Activated naive CD8-positive, alpha-beta T cell treated with anti-CD3 and anti-CD28 coated beads, Interleukin-2, amount 50 U/mL, for 16 hours (primary cell): ENCODE measurements at places on chromosomes 6 and 20.

GRCh38 chr6:142675517-142675916 is 269.5 kb downstream of the HIVEP2 start:
- no peak for DNase-seq

DNA sequence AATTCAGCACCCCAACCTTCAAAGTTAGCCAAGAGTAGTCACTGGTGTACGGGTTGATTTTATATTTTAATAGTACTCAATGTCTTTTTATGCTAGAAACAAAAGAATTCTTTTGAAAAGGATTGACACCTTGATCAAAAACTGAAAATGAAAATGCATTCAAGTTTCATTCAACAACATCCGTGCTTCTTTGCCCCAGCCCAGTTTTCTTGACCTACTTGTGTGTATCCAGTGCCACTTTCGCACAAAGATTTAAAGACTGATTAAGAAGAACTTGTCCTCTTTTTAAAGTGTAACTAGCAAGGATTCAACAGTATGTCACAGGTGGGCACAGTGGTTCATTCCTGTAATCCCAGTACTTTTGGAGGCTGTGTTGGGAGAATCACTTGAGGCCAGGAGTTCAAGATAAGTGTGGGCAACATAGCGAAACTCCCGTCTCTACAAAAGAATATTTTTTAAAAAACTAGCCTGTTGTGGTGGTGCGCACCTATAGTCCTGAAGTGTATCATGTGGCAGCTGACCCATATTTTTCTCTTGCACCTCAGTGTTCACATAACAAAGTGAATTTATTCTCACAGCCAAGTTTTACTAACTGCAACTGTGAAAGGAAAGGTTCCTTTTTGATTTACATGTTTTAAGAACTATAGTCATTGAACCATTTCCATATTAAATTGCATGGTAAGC is 22.7 kb upstream of the CD2AP start:
- no peak for DNase-seq

- DNase-seq, result no peak
Measured at GRCh38 chr20:62496568-62497218, 20.9 kb upstream of the GATA5 start.

- DNase-seq, result no peak
Measured at GRCh38 chr6:43671801-43672690, 15.5 kb downstream of the MRPS18A start.

DNA sequence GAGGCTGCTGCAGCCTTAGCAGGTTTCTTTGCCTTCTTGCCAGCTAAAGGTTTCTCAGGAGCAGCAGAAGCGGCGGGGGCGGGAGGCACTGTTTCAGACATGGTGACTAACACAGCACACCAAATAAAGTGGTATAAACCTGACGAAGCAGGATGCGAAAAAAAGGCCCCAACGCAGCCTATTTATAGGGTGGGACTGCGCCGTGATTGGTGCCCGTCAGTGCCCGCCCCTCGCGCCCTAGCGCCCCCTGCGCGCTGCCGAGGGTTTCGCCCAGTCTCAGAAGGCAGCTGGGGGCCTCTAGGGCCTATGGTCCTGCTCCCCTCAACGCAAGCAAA is 55.0 kb downstream of the TRIM38 start:
- DNase-seq, result peak; percentile 62

DNA sequence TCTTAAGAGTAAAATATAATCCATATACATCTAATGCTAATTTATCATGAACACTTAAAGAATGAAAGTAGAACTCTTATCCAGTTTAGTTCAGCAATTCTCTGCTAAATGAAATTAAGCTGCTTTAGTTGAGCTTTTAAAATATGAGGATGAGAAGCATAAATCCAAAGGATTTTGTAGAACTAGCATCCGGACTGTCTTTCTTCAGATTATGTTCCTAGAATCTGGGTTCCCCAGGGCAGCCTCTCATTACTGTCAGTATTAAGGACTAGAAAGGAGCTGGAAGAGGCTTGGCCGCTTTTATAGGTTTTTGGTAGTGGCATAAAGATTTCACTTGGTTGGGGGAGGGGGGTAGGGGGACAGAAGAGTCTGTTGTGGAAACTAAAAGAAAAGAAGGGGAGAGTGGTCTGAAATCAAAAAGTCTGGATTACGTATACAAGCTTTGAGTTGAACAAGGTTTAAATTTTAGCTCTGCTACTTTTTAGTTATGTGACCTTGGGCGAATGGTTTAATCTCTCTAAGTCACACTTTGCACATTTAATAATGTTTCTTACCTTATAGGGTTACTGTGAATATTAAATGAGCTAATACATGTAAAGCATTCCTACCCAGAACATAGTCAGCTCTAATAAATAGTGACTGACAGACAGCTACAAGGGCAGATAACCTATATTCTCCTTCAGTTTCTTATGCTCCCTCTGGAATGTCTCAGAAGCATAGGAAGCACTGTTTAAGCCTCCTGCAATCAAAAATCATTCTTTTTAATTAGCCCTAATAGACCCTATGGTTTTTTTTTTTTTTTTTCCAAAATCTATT is 3.7 kb downstream of the SGK1 start:
- DNase-seq, result no peak

- DNase-seq, result no peak
Measured at GRCh38 chr6:163446549-163446948, 32.0 kb downstream of the QKI start.

- no peak for DNase-seq
Measured at GRCh38 chr20:8150591-8150990, 18.5 kb downstream of the PLCB1 start.

DNA sequence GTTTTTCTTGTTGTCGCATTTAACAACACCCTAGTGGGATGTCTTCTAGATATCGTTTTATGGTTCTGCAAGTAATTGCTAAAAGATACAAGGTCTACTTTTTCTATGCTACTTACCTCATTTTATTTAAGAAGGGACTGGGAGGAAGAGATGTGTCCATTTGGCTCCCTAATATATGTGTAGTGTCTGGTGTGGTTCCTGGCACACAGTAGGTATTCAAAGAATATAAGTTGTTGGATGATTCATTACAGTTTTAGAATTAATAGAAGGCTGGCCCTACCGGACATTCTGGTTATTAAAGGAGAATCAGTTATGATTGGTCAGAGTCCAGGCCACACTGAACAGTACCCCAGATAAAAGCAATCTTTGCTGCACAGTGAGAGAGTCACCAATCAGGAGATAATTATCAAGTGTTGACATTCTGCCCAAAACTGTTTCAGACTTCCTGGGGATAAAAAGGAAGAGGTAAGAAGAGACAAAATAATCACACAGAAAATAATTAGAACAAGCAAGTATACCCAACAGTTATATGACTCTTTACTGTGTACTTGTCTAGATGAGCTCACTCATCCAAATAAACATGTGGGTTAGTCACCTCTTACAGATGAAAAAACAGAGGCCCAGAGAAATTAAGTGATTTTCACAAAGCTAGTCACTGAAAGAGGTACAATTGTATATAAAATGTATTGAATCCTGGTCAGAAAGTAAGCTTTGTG is 7.0 kb downstream of the TMEM244 start:
- no peak for DNase-seq

DNA sequence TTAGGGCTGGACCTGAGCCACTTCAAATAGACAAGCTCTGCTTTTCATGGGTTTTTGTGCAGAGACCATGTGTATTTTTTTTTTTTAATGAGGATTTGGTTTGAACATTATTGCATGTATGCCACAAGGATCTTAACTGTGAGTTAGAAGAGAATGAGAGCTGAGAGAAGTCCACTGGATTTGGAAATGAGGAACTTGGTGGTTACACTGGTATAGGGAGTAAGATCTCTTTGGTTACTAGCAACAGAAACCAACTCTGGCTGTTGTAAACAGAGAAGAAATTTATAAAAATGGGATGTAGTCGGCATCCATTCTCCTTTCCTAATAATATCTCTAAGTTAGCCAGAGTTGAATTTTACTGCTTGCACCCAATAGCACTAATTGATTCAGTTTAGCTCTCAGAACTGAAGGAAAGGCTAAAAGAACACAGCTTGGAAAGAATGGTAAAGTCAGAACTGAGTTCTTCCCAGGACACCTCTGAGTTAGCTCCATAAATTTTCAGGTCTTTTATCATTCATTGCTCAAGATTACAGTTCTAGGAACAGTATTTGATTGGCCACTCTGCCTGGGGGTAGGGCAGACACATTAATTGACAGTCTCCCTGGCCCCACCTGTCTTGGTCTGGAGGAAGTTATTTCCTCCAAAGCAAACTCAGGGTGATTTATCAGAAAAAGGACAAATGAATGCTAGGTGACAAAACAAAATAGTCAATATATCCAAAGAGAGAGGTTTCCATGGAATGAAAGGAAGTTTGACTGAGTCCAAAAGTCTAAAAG is 3.9 kb upstream of the WFDC2 start:
- no peak for DNase-seq

- DNase-seq, result no peak
Measured at GRCh38 chr6:21559238-21559637, 34.3 kb upstream of the SOX4 start.
